DMS79 (cell line): ENCODE measurements at places on chromosomes 16 and 17.
A peak's percentile ranks its signal among the peaks of the same experiment; 100 is the strongest.

DNA sequence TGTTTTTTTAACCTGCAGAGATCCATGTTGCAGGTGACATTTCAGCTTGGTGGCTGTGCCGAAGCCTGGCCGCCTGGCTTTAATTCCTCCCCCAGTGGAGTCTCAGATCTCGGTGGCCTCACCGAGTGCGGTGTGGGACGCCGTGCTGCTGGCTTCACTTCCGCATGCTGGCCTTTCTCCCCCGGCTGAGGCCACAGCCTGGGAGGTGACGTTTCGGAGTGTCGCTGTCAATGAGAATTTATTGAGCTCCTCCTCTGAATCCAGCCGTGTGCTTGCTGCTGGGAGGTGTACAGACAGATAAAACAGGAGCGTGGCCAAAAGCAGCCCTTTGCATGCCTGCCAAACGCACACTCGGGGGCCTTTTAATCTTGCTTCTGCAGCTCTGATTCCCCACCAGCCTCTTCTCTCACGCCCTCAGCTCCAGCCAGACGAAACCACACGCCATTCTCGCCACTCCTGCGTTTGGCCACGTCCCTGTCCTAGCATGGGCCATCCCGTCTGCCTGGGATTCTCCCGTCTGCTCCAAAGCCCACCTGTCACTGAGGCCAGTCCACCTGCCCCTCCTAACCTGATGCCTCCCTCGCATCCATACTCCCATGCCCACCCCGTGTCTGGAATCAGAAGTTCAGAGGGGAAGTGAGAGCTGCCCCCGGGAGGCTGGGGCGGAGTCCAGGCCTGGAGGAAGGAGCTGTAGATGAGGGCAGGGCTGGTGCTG lies 3.6 kb downstream of the GSE1 start:
- DNase-seq, result no peak

DNA sequence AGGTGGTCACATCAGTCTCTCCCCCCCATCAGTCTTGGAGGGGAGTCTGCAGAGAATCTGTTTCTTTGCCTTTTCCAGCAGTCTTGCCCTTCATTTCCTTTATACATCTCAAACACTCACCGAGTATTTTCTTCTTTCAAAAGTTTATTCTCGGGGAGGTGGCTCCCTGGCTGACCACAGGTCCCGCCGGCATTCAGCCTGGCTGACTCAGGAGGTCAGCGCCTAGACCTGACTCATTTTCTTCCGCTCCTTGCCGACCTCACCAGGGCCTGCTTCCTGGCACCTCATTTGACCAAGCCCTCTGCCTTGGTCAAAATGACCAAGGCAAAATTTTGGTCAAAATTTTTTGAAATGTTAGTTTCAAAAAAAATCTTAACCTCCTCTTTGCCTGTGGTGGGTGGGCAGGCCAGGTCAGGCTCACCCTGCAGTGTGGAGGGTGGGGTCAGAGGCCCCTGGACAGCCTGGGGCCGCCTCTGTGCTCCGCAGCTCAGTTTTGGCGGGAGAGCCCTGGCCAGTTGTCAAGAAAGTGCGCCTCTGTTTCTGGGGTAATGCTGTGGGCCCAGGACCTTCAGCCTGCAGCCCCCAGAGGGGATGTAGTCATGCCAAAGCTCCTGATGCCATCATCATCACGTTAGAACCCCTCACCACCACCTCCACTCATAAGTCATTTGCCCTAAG lies 165.6 kb downstream of the SPECC1 start:
- no peak for DNase-seq

DNA sequence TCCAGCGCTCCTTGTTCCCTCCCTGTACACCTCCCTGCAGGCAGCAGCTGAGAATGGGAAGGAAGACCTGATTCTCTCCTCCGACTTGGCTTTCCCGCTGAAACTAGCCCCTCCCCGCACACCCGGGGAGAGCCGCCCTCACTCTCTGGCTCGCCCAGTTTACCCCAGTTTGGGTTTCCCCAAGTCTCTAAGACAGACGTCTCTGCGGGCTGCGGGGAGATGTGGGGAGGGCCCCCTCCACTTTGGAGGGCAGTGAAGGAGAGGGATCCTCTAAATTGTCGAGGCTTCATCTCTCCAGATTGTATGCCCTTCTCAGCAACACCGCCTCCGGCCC lies 797 bp downstream of the GRB7 start:
- peak; percentile 49 for DNase-seq

DNA sequence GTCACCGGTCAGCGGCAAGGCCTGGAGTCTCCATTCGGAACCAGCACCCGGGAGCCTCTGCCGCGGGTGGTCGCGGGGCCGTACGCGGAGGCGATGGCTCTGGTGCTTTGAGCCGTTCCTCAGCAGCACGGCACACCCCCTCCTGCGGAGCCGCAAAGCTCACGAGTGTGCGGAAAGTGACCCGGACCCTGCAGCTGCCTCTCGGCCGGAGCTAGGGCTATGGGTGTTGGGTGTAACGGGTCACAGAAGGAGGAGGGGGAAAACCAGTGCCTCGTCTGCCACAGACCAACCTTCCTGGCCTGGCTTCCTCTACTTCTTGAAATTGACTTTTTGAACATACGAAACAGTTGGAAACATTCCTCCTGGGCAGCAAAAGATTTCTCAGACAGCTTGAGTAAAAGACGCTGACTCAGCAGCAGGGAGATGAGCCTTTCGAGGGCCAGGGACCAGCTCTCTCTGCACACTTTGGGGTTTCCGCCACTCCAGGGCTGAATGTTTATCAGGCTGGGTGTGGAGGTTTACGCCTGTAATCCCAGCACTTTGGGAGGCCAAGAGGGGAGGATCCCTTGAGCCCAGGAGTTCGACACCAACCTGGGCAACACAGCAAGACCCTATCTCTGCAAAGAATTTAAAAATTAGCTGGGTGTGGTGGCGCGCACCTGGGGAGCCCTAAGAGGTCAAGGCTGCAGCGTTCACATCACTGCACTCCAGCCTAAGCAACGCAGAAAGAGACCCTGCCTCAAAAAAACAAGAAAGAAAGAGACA lies 26.4 kb upstream of the PITPNA start:
- DNase-seq, result no peak

DNA sequence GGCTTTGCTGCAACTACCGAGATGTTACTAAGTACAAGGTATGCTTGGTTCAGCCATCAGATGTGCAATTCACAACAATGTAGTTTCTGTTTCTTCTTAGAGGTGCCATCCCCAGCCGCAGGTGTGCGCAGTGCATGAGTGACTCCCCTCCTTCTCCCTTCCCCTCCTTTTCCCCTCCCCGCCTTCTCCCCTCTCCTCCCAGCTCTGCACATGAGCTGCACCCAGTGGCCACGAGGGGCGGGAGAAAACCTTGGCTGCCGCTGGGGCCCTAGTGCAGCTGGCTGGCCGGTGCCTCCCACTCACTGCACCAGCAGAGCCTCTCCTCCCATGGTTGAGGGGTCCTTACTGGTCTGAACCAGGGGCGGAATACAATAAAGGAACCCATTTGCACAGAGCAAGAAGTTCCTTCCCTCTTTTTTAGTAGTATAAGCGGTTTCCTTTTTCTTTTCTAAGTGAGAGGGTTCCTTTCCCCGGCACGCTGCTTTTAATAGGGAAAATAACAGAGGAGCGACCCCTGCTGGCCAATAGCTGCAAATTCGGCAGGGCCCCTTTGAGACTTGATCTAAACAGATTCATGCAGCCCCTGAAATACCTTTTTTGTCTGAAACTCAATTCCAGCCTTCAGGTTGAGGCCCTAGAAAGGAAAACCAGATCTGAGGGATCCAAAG lies 7.8 kb upstream of the CCL15 start:
- DNase-seq, result no peak

DNA sequence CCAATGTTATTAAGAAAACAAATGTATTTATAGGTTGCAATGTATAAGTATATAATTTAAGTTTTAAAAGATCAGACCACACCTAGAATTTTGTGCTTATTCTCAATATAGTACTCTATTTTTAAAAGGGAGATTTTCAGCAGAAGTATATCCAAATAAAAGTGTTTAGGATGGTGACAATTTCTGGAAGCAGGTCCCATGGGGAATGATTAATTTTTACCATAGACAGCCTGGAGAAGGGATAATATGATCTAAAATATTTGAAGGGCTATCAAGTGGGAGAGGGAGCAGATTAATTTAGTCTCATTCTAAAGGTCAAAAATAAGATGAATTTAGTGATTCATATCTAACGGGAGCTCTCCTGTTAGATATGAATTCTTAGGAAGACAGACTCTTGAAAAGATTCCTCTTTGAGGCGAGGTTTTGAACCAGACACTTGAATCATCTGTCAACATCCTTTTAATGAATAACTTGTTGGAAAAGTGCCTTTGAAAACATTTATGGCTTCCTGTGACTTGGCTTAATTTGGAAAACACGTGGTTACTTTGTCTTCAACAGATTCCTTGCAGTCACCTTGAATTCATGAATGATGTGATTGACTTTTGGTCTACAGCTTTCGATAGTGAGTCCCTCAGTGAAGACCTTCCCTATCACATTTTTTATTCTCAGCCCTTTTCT lies 29.3 kb upstream of the SMIM36 start:
- no peak for DNase-seq

GRCh38 chr16:74773446-74774222 lies 986 bp downstream of the FA2H start:
- no peak for DNase-seq

DNA sequence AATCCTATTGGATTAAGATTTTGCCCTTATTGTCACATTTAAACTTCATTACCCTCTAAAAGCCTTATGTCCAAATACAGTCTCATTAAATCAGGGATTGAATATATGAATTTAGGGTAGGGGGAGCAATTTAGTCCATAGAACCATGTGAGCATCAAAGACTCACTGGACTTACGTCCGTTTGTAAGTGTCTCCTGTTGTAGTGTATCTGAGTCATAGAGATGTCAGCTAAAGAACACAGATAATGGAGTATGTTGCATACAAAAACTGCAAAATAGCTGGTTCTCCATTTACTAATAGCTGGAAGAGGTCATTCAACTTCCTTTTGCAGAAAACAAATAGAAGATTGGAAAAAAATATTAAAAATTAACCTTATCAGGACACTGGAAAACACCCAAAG lies 599.1 kb upstream of the SOX9 start:
- DNase-seq, result no peak

DNA sequence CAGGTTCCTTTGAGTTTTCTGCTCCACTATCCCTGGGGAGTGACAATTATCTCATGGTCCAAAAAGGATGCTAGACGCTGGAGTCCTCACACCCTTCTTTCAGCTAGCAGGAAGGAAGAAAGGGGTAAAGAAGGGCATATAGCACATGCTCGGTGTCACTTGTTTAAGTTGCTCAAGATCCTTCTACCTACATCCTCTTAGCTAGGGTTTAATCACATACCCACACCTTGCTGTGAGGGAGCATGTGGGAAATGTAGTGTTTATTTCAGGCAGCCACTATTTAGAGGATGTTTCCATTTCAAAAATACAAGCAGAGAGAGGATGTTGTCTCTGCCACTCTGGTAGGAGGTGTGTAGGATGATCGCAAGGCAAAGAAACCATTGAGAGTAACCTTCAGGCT lies 4.5 kb downstream of the PRKCB start:
- no peak for DNase-seq

GRCh38 chr17:21129023-21129681 lies 2.4 kb downstream of the DHRS7B start:
- no peak for DNase-seq

DNA sequence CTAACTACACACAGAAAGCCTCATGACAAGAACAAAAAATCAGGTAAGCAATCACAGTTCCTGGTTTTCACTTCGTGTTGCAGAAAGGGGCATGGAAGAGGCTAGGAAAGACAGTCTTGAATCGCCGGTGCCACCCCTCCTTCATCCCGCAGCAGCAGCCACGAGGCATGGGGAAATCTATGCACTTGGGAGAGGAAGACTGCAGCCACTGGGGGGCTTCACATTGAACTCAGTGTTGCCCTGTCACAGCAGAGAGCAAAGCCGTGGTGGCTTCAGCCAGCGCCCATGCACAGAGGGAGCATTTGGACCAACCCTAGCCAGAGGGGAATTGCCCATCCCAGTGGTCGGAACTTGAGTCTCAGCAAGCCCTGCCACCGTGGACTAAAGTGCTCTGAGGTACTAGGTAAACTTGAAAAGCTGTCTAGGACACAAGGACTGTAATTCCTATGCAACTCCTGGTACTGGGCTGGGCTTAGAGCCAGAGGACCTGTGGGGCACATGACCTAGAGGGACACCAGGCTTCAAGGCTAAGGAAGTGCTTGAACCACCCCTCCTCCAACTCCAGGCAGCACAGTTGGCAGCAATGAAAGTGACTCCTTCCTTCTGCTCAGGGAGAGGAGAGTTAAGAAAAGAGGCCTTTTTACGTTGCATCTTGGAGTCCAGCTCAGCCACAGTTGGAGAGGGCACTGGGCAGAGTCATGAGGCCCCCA lies 35.2 kb upstream of the ATP2C2 start:
- DNase-seq, result no peak

DNA sequence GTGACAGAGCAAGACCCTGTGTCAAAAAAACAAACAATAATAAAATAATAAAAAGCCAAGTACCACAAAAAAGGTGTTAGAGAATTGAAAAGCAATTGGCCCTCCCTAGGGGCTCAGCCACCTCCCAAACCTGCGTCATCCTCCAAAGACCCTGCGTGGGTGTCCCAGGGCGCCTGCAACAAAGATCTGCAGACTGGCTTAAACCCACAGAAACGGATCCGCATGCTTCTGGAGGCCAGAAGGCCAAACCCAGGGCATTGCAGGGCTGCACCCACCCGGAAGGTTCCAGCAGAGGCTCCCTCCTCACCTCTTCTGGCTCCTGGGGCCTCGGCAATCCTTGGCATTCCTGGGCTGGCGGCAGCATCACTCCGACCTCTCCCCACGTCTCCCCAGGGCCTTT lies 1.5 kb downstream of the ENPP7 start:
- DNase-seq, result no peak

DNA sequence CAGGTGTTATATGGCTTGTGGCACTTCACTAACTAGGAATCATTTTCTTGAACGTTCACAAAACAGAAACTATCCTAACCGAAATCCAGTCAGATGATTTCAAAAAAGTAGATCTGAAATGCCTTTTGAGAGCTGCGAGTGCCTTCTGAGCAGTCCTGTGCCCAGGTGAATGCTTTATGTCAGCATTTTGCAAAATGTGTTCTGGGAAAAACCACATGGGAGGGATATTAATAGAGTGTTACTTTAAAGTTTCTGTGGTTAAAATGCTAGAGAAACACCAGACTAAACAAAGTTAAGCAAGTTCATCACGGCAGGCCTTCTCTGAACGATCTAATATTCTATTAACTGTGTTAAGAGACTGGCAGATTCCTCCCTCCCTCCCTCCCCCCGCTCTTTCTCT lies 15.8 kb upstream of the RGS9 start:
- no peak for DNase-seq

DNA sequence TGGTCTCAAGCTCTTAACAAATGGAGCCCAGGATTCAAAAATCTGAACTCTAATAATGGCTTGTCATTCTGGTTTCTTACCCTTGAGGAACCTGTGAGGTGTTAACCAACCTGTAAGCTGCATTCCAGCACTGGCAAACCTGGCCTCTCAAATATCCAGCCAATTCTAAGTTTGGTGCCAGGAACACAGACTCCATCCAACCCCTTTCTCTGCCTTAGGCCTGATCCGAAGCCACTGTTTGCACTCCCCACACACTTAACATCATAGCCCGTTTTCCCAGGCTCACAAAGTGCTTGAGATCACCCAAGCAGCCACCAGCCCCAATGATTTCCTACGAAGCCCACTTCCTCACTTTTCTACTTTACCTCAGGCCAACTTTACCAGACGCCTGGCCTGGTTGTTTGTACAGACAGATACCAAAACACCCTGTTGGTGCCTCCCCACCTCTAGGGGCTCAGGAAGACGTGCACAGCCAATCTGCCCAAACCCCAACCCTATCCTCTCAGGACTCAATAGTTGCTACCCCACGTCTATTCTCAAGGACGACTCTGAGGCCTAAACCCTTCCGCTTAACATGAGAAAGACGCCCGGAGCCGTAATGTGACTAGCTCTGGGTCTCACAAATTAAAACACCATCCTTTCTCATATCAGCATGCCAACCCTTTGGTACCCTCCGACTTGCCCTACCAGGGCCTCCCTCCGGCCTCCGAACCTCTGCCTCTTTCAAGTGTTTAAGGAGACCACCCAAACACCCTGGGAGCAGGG lies 3.2 kb upstream of the PER1 start:
- DNase-seq, result no peak
